ENCODE measurements at places on chromosomes 7 and 10.

- no peak for DNase-seq
Measured at GRCh38 chr7:101094376-101094775, 9.1 kb downstream of the TRIM56 start.

DNA sequence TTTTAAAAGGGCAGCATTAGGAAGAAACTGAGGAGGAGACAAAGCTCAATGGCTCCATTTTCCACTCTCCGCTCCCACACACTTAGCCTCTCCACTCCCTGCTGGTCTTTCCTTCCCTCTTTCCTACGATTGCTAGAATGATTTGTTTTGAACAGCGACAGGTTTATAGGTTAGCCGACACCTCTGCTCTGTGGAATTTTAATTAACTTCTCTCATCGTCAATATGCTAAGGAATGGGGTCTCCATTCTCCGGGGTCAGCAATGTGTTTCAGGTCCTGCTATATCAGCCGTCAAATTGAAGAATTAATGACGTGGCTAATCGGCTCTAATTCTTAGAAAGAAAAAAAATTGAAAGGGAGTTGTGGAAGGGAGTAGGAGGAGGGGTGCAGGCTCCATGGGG is 28.9 kb downstream of the FBXW4 start:
- no peak for DNase-seq

DNA sequence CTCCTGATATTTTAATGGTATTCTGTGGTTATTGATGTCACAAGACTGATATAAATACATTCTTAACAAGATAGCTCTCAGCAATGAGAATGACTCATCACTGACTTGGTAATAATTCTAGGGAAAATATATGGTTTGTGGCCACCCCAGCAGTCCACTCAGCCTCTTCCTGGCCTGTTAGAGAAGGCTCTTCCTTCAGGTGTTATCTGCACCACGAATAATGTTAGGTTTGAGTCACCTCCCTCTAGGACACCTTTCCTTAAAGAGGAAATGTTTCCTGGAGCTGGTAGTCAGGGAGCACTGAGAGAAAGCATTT is 163.3 kb downstream of the SVIL start:
- no peak for DNase-seq

GRCh38 chr7:135919071-135919841 is 57.9 kb downstream of the MTPN start:
- no peak for DNase-seq

GRCh38 chr10:89475125-89475524 is 60.3 kb downstream of the SLC16A12 start:
- DNase-seq, result no peak

DNA sequence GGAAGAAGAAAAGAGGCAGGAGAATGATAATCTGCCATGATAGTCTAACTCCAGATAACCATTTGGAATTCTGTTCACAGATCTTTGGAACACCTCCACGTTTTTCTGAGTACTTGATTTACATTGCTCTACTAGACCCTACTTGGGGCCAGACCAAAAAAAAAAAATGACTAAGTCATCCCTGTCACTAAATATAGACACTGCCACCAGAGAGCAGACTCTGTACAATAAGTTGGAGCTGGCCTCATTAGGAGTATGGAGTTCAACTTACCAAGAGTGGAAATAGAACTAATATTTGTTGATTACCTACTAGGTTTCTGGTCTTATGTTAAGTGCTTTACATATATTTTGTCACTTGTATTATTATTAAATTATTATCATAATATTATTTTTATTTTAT is 80.9 kb upstream of the ZNF800 start:
- no peak for DNase-seq

DNA sequence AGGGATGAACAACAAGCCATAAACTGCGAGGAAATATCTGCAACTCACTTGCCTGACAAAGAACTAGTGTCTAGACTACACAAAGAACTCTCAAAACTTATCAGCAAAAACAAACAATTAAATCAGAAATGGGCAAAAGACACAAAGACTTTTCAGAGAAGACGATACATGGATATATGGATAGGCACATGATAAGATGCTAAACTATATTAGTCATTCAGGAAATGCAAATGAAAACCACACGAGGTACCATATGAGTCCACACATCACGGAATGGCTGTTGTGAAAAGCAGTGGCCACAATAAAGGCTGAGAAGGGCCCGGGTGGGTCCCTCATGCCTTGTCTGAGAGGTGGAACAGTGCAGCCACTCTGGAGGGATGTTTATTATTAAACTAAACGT is 267.8 kb downstream of the WDR37 start:
- no peak for DNase-seq

DNA sequence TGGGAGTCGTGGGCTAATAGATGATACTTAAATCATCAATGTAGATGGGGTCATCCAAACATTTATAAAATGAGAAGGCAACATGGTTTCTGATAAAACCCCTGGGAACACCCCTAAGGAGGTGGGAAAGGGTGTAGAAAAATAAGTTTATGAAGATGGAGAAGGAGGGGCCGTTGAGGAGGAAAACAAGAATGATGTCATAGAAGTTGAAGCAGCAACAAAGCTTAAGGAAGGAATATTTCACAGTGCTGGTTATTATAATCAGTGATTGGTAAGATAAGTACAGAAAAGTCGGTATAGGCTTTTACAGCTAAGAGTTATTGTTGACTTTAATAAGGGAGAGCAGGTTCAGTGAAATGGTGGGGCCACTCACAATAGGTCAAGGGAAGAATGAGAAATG is 9.0 kb upstream of the HIBADH start:
- DNase-seq, result no peak

- DNase-seq, result no peak
Measured at GRCh38 chr10:12195281-12195602, 449 bp downstream of the NUDT5 start.

DNA sequence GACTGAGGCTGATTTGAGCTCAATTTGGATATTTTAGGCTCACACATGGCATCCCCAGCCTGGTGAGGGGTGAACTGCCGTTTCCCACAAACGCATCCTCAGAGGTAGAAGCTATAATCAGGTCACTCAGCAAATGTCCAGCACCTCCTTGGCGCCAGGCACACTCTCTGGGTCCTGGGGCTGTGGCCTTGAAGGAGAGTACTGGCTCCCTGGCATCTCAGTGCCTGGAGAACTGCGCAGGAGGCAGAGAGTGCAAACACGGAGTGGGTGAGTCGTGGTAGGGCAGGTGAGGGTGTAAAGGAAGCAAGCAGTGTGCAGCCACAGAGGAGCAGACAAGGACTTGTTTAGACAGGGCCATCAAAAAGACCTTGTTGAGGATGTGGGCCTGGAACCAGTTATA is 224.0 kb upstream of the ZNF32 start:
- no peak for DNase-seq

- no peak for DNase-seq
Measured at GRCh38 chr10:19922236-19922963, 106.2 kb downstream of the PLXDC2 start.

GRCh38 chr10:15710455-15710854 is 9.3 kb downstream of the ITGA8 start:
- DNase-seq, result no peak

DNA sequence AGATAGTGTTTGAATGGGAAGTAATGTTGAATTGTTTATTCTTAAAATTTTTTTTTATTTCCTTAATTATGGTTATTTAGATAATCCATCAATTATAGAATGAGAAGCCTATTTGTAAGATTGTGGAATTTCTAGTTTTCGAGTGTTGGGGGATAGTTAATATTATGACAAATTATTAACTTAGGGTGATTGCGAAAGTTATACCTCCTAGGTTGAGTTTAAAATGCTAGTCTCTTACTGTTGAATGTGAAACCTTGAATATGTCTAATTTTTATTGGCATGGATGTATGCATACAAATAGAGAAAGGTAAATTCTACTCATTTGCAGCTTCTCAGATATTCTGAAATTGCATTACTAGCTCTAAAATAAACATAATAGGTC is 43.2 kb downstream of the BICC1 start:
- DNase-seq, result no peak

DNA sequence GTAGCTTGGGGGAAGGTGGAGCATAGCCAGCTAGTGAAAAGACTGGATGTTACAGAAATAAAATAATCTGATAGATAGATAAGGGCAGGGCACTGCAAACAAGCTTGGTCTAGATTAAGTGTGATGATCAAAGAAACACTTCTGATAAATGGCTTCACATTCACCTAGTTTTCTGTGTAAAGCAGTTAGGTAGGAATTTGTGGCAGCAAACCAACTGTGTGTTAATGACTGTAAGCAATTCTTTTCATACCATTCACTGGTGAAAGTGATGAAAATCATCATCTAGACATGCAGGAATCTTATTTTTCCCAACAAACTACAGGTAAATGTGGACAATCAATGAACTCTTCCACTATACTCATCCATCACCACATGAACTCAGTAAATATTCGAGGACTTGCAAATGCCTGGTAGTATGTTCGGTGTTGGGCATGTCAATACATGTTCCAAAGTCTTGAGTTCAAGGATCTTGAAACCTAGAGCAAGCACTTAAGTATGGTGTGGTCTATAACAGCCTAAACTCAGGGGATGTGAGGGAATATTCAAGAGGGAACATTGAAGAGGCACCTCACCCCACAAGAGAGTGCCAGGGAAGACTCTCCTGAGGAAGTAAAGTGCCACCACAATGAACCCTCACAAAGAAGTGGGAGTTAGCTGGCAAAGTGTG is 20.5 kb downstream of the PON3 start:
- DNase-seq, result no peak

DNA sequence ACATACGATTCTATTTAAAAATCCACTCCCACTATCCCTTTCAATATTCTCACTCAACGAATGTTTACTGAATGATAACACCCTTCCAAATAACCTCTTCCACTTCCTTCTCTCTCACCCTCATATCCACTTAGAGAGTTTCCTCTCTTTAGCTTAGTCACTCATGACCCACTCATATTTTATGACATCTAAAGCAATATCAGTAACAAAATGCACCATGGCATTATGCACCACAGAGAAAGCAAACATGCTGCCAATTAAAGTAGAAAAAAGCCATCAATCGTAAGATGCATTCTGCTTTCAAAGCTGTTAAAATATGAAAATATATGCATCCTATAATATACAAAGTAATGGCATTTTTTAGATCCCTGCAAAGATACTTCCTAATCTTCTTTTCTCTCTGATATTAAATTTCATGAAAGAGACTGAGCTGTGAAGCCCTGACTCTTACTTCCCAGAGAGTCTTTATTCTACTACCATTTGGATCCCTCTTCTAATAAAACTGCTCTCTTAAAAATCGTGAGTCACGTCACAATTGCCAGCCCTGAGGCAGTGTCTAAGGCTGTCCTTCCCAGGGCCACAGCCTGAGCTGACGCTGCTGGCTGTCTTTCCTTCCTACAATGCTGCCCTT is 283.0 kb upstream of the KLF6 start:
- no peak for DNase-seq

- DNase-seq, result no peak
Measured at GRCh38 chr10:381346-381745, 246.1 kb downstream of the ZMYND11 start.

DNA sequence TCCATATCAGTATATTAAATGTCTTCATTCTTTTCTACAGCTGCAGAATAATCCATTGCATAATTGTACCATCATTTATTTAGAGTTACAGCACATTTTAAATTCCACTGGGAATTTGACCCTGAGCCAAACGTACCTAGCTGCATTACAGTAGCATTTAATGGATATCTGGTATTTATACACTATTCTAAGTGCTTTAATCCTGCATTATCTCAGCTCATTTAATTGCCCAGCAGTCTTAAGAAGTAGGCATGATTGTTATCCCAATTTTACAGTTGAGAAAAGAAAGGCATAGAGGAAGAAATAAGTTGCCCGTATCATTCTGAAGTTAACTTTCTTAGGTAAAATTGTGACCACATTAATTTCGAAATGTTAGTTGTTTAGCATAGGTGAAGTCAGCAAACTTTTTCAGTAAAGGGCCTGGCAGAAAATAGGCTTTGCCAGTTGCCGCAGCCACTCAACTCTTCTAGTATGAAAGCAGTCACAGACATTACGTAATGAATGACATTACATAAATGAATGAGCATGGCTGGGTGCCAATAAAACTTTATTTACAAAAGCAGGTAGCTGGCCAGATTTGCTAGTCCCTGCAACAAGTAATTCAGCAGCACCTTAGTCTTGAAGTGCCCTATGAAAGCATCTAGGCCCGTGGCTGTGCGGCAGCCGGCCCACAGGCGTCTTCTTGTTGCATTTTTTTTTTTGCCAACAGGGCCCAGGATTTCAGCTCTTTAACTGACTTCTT is 30.0 kb downstream of the GUSB start:
- no peak for DNase-seq

GRCh38 chr7:25262586-25262985 is 34.3 kb upstream of the NPVF start:
- no peak for DNase-seq

DNA sequence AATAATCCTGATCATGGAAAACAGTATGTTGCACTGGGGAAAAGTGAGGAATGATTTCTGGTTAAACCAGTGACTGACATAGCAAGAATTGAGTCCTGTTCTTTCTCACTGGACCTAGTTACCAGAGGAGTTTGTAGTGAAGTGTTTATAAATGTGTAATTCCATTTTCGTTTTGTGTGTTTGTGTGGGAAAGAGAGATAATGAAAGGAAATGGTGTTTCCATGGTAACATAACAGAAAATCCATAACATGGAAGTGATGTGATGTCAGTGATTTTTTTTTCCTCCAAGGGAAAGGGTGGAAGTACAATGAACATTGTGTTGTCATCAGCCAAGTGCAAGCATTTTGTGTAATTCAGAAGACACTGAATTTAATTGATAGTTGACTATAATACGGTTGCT is 283.9 kb downstream of the PLXDC2 start:
- DNase-seq, result no peak

DNA sequence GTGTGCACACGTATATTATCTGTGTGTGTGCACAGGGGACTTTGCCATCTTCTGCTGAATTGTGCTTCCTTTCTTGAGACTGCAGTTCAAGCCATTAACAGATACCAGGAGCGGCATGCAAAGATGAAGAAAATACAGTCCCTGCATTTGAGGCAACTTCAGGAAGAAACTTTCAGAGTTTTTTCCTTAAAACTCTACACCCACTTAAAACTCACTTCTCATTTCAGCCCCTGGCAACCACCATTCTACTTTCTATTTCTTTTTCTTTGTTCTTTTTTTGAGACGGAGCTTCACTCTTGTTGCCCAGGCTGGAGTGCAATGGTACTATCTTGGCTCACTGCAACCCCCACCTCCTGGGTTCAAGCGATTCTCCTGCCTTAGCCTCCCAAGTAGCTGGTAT is 448.9 kb upstream of the ZMIZ1 start:
- no peak for DNase-seq

Measured in CD8-positive, alpha-beta memory T cell (primary cell).